ENCODE measurements at places on chromosomes 2 and 18.

DNA sequence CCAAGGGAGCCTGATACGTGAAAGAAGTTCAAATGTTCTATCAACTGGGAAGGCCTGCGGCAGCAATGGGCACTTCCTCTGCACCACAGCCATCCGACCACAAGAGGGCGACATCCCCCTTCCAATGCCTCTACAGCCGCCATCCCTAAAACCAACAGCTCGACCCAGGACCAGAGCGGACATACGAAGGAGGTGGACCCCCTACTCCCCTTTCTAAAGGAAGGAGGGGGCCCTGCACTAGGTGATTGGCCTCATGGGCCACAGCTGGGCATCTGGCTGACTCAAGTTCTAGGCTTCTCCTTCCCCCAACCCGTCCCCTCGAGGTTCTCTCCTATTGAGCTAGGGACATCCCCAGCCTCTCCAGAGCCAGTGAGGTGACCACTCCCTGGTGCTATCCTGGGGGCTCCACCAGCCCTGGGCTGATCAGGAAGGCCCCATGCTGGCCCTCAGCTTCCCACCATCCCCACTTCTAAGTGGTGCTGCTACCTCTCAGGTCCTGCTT lies 217.2 kb downstream of the TNS1 start:
- DNase-seq: peak; percentile 20

DNA sequence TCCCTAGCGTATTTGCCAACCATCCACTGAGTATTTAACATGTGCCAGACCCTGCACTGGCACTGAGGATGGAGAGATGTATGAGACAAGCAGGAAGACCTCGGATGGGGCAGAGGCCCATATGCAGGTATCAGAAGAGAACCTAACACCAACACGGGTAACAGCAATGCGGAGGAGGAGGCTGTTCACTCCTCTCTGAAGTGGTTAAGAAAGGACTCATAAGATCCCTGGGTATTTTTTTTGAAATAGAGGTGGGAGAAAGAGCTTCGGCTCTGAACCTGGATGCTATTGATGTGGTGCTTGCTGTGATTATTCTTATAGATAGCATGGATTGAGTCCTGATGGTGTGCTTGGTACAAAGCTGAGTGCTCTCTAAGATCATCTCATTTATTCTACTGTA lies 418.3 kb downstream of the LPIN1 start:
- DNase-seq: no peak

- no peak for DNase-seq
These were observed 38.8 kb downstream of the APLF start for GRCh38 chr2:68506170-68506569.

DNA sequence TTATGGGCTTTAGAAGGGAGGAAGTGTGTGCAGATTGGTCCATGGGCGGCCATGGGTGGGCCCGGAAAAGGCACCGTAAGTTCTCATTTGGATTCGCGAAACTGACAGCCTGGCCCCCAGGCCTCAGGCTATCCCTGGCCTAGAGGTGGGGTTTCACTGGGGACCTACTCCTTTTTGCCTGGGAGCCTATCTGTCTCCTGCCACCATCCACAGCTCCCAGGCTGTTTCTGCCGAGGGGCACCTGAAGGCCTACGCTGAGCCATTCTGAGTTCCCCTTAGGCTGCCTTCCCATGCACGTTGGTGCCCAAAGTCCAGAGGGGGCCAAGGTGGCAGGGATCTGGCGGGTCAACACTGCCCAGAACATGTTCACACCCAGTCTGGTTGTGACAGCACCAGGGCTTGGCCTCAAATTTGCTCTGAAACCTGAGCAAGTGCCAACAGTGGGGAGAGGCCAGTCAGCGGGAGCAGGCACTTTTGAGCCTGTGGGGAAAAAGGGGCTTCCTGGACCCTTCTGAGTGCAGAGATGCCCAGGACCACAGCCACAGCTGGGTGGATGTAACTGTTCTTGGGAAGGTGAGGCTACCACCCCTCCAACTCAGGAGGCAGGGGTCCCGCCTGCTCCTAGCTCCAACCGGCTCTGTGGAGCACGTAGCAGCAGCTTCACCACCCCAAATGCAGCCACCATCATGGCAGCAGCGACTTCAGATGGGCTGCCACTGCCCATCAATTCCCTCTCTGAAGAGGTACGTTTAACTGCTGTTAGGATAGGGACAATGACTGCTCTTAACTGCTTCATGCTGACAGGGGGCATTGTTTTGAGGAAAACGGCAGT lies 73.6 kb upstream of the ZNF804A start:
- no peak for DNase-seq

DNA sequence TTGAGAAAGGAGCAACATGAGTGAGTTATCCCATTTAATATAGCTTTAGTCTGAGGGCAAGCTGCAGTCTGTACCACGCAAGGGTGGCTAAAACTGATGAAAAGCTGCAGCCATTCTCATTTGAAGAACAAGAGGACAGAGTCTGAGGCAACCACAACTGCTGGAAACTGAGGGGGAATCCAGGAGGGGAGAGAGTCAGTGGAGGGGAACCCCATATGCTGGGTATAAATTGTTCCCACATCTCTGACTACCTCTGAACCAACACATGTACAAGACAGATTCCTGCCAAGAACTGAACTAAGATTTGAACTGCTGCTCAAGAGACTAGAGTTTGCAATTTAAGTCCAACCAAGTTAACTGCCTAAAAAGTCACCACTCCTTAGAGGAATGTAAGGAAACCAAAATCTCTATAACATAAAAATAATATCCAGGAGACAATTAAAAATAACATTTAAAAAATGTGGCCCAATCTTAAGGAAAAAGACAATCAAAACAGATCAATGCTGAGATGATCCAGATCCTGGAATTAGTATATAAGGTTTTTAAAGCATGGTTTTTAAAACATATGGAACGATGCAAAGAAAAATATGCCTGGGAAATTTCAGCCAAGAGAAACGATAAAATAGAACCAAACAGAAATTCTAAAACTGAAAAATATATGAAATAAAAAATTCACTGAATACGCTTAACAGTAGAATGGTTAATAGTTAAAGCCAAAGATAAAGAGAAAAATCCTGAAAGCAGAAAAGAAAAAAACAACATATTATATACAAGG lies 11.2 kb downstream of the CWC22 start:
- DNase-seq: no peak

- DNase-seq: no peak
These were observed 58.1 kb downstream of the SKA1 start for GRCh38 chr18:50432915-50433314.

- DNase-seq: peak; percentile 95
These were observed 60.3 kb upstream of the CREB1 start for GRCh38 chr2:207469451-207469850.

GRCh38 chr2:7899241-7899640 lies 782.6 kb upstream of the ID2 start:
- peak; percentile 93 for DNase-seq

DNA sequence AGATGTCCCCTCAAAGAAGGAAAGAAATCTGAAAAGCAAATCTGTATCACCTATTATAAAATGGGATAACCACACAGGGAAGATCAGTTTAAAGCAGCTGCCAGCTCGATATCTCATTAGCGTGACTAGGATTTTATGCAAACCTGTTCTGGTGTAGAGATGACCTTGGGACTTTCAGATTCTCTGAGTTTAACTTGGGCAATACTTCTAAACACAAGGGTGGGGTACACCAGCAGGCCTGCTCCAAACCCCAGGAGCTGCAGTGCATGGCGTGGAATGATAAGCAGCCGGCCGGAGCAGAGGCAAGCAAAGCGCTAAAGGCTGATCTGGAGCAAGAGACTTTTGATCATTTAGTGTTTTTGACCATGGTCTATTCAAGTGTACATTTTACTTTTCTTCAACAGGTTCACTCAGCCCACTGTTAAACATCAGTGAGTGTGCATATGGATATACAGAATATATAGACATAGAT lies 4.7 kb downstream of the SERTAD2 start:
- DNase-seq: no peak

- DNase-seq: no peak
These were observed 54.9 kb downstream of the LIPG start for GRCh38 chr18:49616618-49617328.

DNA sequence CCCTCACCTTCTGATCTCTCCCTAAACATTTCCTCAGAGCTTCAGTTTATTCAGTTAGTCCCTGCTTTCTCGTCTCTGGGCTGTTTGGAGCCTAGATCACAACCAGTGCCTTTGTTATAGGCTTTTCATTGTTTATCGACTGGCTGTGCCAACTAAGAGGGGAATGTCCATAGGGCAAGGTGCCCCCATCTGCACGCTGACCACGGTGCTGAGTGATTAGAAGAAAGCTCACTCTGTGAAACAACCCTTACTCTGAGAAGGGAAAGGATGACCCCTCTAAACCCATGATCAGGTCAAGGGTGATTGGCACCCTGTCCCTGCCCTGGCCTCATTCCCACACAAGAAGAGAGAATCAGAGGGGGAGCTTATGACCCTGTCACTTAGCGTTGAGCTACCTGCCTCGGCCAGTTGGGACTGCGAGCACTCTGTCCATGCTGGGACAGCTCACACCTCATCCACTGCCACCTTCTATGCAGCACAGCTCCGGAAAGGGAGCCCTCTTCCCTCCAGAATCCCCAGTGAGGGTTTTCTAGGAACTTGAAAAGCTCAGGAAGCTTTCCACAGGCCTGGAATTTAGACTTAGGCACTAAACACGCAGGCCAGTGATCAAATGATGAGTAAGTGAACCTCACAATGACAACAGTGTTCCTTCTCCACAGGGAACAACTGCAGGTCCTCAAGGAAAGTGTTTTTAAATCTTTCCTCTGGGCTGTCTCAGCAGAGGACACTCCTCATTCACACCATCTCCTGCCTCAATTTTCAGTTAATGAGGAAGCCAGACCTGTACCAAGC lies 2.3 kb upstream of the ACTG2 start:
- no peak for DNase-seq

GRCh38 chr18:10157706-10158105 lies 243.9 kb downstream of the VAPA start:
- no peak for DNase-seq

DNA sequence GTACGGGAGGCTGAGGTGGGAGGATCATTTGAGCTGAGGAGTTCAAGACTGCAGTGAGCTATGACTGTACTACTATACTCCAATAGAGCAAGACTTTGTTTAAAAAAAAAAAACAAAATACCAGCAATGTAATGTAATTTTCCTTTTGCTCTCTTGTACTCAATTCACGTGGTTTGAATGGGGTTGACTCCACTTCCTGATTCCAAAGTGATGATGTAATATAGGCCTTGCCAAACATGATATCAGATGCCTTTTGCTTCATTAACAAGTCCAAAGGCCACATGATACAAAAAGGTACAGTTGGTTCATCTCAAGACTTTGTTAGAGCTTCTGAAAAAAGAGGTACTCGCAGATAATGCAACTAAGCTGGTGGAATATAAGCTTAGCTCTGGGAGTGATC lies 321.8 kb downstream of the ZEB2 start:
- DNase-seq: no peak

DNA sequence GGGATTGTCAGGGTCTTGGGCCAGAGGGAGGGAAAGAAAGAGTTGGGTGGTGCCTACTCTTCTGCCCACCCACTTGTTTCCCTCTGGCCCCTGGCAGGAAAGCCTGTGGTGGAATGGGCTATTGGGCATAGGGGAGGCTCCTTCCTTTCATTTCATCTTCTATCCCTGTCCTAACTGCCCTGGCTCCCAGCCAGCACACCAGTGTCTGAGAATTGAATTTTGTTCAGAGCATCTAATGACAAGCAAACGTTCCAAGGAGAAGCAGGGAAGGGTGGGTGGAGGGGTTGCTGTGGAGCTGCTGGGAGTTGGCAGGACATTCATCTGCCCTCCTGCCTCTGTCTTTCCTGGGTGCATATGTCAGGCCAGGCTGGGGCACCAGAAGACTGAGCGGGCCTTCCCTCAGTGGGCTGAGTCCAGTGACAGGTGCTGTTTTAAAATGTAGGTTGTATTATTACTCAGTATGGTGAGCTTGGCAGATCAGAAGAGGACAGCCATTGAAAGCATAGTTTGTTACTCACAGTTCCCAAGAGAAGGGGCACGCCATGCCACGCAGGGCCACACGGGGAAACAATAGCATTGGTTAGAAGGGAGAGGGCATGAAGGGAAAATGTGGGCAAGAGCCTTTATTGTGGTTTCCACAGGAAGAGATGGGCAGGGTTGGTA lies 171.9 kb downstream of the ACOXL start:
- peak; percentile 73 for DNase-seq

DNA sequence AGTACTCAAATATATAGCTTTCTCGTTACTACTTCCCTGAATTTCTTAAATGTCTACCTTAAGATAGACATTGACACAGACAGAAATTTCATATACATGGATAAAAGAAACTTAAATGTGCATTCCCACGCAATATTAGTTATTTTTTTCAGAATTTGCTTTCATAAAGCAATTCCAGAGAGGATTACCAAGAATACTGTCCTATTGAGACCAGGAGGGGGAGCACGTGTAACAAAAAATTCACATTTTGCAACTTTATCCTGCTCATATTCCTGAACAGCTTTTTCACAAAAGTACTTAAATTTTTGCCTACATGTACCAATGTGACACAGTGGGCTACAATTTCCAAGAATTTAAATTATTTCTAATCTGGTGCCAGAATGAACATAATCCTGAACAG lies 30.7 kb upstream of the ERCC3 start:
- DNase-seq: peak; percentile 11

DNA sequence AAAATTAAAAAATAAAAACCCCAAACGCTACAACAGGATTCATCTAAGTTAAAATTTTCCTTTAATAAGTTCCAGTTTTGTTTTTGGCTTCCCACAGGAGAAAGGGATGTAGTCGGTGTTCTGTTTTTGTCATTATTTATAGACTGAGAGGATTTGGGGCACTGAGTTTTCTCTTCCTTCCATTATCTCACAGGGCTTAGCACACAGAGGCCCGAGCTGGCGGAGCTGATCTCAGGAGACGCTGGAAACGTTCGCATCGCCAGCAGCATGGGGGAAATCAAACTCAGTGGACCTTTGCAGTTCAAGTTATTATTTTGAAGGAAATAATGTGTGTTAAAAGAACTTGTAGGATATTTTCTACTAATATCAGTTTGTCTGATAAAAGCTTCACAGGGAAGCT lies 669.7 kb upstream of the SALL3 start:
- DNase-seq: no peak
